SHP77 (cell line): ENCODE measurements at places on chromosomes 1 and 21.

GRCh38 chr1:174008979-174009378, 13.2 kb downstream of the RC3H1 start:
- no peak for DNase-seq

DNA sequence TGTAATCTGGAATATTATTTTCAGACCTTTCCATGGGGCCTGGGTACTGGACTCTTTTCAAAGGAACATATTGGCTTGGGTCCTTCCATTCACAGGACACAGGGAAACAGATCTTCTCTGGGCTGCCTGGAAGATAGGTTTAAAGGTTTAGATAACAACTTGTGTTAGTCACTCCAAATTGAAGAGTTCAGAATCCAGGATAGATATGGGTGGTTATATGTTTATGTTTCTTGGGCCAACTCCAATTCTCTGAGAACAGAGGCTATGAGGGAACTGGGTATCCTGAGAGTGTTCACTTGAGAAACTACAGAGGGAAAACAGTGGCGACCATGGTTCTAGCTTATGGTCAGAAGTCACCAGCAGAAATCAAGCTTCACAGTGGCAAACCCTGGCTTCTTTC, 8.7 kb upstream of the PIGM start:
- DNase-seq = no peak

- DNase-seq = no peak
These were observed 228.8 kb downstream of the LTN1 start for GRCh38 chr21:28763809-28764418.

- DNase-seq = no peak
These were observed 135.1 kb upstream of the F3 start for GRCh38 chr1:94676686-94677085.

DNA sequence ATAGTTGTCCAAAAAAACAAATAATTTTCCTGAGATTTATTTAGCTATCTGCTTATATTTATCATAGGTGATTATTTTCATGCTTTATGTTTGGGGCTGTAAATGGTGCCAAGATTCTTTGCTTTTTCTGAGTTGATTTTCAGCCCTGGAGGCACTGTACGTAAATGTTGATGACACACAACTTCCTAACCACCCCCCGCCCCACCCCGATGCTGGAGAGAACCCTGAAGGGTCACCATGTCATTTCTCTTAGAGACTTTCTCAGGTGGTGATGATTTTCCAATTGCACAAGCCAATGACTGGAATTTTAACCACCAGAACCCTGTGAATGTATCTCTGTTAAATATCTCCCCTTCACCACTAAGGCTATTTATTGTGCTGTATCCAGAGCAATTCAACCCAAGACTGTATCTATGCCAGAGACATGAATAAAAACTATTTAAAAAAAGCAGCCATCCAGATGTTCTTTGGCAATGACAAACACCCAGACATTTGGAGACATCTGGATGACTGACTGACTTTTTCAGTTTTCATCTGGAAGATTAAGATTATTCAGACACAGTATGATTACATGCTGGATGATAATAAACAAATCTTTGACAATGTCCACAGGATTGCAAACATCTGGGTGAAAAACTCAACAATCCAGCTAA, 346.0 kb downstream of the LMX1A start:
- no peak for DNase-seq

- DNase-seq = peak; percentile 43
These were observed 63.4 kb upstream of the TARBP1 start for GRCh38 chr1:234542211-234542850.

GRCh38 chr1:15353839-15354579, 55.7 kb upstream of the EFHD2 start:
- DNase-seq = no peak

GRCh38 chr1:153945795-153946621, 510 bp downstream of the DENND4B start:
- peak; percentile 83 for DNase-seq
